ENCODE measurements at places on chromosomes 1 and 21. TPM values are rescaled to one million over a fixed set of nuclear protein-coding genes. Genes with fewer than 3 reads are reported as not detected.

Gene AMPD1
- polyA plus RNA-seq = not detected

Gene SLC30A7
- polyA plus RNA-seq = 12.7 TPM

Gene KRTAP19-1
- polyA plus RNA-seq = not detected

Gene PDPN
- not detected for polyA plus RNA-seq

Gene KRTAP19-3
- not detected for polyA plus RNA-seq

Gene FLG
- polyA plus RNA-seq = not detected

DNA sequence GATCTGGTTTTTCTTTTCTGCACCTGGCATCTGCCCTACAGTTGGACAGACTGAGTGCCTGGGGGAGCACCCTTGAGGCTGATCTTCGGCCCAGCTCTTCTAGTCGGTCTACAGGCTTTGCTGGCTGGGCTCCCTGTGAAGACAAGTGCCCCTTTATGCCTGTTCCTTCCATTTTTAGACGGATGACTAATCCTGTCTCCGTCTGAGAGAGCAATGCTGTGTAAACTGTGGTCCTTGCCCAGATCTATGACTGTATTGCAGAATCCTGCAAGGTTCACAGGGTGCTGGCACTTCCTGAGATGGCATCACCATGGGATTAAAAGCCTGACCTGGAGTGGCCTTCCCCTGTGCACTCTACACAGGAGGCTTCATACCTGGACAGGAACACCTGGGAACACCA, 47.6 kb upstream of the SAMD13 start:
- DNase-seq = no peak

- no peak for DNase-seq
These were observed 228.2 kb upstream of the USP24 start for GRCh38 chr1:55443175-55443915.

DNA sequence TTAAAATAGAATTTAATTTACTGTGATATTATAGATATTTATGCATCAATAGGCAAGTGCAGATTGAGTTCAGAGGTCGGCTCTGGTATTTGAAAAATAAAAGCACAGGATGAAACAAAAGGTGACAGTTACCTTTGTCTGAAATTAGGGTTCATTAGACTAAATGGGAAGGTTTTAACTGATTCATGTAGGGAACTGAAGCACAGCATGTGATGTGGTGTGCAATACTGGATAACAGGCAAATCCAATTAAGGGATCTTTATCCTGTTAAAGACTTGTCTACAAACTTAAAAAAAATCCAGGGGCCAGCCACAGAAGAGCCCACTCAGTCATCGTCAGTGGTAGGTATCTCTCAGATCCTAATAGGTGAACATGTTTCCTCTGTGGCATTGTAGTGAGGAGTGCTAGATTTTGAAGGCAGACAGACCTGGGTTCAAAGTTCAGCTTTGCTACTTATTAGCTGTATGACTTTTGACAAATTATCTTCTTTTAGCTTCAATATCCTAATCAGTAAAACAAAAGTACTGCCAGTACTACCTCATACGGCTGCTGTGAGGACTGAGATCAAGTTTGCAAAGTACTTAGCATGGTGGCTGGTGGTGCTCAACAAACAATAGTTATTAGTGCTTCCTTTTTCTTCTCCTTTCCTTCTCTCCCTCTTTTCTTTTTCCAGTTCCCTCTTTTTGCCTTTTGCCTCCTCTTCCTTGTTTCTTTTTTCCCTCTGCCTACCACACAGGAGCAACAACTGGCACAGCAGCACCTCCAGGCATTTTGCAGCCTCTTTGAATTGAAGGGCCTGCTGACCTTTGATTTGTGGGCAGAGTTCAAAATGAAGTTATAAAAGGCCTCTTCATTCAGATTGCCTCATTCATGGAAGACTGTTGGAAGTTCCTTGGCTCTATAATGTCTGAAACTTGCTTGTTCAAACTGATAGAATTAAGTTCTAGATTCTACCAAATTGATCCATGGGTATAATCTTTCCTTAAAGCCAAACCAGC, 44.9 kb upstream of the FOXD3 start:
- no peak for DNase-seq

- DNase-seq = no peak
These were observed 21.2 kb downstream of the PGLYRP3 start for GRCh38 chr1:153291514-153291913.

GRCh38 chr1:246215510-246215903, 291.6 kb downstream of the SMYD3 start:
- DNase-seq = no peak

DNA sequence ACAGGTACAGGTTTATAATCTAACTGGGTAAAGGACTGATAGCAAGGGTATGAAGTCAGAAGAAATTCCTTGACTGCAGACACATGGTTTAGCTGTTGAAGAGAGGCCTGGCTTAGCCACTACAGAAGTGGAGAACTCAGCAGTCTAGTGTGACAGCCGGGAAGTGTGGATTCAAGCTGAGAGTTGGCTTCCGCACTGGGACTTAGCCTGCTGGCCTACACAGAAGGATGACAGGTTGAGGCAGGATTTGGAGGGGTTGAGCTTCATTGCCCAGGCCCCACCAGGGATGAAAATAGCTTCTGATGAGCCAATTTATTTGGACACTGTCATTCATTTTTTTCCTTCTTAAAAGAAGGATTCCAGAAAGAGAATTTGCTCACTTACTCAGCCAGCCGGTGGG, 284.4 kb downstream of the PCP4 start:
- no peak for DNase-seq

DNA sequence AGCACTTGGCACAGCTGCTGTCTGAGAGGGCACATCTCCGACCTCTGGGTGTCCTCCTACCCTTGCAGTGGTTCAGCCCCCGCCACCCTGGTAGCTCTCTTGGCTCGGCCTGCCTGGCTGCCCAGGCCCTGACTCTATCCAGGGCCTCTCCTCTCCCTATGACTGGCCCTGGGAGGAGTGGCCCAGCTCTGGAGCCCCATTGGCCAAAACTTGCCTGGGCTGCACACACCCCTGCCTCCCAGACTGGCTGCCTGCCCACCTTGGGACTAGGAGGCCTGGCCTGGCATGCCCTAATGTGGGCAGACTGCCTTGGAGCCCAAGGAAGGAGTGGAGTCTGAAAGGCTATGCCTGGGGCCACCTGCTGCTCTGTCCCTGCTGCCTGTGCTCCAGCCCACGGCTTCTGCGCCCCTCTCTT, 33.6 kb downstream of the ACOT11 start:
- DNase-seq = no peak

- no peak for DNase-seq
These were observed 539.2 kb upstream of the PRMT6 start for GRCh38 chr1:106517224-106517623.

DNA sequence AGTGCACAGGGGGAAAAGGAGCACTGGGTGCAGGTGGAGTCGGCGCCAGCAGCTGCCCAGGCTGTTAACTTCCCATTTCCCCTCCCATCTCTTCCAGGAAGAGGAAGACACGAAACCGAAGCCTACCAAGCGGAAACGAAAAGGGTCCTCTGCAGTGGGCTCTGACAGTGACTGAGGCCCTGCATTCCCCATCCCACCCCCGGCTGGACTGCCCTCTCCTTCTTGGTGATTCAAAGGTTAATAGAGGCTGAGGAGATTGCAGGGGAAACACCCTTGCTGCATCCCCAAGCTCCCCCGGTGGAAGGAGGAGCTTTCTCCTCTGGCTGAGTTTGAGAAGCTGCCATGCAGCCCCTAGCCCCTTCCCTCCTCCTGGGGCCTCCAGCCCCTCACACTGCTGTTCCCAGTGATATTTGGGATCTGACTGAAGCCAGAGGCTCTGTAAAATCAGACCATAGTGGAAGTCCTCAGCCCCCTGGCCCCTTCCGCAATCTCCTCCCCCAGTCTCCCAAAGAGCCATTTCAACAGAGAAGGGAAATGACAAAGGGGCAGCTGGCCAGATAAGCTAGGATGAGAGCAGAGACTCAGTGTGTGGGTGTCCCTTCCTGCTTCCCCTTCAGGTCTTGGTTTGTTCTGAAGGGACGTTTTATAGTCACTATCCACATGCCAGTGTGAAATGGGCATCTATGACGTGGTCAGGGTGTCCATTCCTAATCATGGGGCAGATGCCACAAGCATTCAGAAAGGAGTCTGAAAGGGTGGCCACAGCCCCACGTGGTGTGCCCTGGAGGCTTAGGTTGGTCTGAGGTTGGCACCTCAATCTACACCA, 1.9 kb upstream of the SLC27A3 start:
- DNase-seq = no peak

GRCh38 chr1:82722608-82723007, 921.9 kb downstream of the ADGRL2 start:
- DNase-seq = no peak

GRCh38 chr1:35285771-35286606, 17.5 kb downstream of the ZMYM4 start:
- no peak for DNase-seq

DNA sequence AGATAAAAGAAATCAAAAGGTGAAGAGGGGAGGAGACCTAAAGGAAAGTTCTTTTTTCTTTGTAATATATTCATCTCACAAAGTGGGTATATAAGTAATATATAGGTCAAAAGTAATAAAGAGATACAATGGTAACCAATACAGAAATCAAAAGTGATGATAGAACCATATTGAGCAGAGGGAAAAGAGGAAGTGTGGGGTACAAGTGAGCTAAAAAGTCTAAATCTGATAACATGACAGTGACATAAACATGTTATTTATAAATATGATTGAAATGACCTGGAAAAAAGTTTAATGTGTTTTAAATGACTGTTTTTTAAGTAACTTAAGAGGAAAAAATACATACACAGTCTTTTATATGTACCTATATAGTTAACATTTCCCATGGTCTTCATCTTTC, 70.5 kb downstream of the MRPL39 start:
- no peak for DNase-seq

DNA sequence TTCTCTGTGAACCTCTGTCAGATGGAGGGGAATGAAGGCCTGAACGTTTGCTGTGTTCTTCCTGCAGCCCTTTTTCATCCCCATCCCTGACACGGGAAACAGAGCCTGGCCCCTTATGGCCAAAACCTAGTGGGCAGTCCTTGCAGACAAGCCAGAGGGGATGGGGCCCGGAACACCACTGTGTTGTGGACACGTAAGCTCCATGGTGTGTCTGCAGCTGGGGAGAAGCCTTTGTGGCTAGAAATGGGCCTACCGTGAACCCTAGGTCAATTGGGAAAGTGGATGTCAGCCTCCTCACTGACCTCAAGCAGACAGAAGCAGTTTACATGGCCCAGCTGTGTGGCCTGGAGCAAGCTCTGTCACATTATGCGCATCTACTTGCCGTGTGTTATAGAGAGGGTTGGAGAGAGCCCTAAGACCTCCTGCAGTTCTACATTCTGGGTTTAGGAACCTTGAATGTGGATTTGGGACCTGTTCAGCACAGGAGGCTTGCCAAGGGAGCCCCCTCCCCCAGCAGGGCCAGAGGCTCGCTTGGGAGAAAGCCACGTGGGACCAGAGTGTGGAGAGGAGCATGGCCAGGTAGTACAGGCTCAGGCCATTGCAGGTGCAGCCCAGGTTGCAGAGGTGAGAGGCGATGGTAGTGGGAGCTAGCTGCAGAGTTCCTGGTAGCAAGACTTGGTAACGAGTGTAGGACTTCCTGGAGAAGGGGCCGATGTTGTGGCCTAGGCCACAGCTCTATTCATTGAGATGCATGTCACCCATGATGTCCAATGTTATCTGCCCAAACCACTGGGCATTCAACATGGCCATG, 20.7 kb downstream of the PARS2 start:
- DNase-seq = no peak

- DNase-seq = peak; percentile 94
These were observed 1.1 kb upstream of the ELAPOR1 start for GRCh38 chr1:109112652-109113285.

- DNase-seq = no peak
These were observed 37.3 kb upstream of the TMEM125 start for GRCh38 chr1:43232482-43232881.

All from CD8-positive, alpha-beta memory T cell (primary cell).